PC-9 (cell line): ENCODE measurements at places on chromosomes 3 and 15.
A peak's percentile ranks its signal among the peaks of the same experiment; 100 is the strongest.

GRCh38 chr3:197331131-197331530 is 32.7 kb upstream of the DLG1 start:
- DNase-seq, result no peak

DNA sequence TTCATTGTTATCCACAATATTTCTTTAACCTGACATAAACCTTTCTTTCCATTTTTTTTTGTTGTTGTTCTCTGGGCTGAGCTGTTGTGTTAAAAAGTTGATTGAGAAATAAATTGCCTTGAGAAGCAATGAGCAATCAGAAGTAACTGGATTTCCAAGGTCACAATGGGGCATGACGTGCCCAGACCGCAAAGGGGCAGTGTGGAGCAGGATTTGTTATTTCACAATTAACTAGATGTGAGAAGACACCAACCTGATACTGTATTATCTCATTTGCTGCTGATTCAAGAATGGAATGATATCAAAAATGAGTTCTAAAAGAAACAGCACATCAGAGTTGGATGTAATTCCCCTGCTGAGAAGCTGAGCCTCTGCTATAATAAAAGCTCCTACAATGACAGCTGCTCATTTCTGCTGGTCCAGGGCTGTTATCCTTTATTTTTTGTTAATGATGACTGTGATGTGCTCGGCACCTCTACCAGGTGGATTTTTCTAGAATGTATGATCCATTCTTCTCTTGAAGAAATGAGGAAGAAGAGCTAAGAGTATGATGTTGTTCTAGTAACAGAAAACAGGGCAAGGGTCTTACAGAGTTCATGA is 28.1 kb downstream of the CPNE4 start:
- DNase-seq, result no peak

DNA sequence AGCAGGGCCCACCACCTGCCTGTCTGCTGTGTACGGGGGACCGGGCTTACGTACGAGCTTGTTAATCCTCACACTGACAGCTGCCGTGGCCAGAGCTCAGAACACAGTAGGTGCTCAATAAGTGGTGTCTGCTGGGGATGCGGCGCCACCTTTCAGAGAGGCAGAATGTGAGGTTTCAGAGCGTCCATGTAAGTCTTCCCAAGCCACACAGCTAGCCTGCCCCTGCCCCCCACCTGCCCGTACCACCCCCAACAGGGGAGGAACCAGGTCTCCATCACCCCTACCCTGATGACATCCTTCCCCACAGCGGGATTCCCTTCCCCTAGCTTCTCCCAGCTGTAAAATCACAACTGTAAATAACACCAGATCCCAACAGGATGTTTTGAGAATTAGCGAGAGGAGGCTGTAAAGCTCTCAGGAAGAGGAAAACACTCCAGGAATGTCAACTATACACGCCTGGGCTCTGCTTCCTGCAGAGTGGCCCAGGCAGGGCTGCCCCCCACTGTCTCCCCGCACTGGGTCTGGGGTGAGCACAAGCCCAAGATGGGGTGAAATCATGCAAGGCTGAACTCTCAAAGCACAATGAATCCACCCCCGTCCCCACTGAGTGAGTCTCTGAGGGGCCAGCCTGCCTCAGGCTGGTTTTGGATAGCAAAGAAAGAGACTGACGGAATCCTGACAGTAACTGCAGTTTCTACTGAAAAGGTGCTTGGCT is 250.1 kb upstream of the LYSMD4 start:
- DNase-seq, result no peak

GRCh38 chr15:87764461-87765240 is 491.9 kb downstream of the NTRK3 start:
- no peak for DNase-seq

GRCh38 chr3:124351430-124352148 is 359.7 kb upstream of the ROPN1 start:
- no peak for DNase-seq

- DNase-seq, result no peak
Observed at GRCh38 chr3:184766555-184767261, 45.3 kb upstream of the VPS8 start.

DNA sequence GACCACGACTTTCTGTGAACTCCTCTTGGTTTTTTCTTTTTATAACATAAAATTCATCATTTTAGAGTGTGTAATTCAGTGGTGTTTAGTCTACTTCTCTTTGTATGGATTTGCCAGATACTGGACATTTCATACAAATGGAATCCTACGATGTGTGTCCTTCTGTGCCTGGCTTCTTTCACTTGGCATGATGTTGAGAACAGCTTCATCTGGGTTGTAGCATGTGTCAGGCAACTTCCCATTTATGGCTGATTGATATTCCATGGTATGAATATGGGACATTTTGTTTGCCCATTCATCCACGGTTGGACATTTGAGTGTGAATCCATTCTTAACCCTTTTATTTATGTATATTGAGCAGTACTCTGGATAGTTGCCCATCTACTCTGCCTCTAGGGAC is 82.7 kb upstream of the KLF13 start:
- no peak for DNase-seq

DNA sequence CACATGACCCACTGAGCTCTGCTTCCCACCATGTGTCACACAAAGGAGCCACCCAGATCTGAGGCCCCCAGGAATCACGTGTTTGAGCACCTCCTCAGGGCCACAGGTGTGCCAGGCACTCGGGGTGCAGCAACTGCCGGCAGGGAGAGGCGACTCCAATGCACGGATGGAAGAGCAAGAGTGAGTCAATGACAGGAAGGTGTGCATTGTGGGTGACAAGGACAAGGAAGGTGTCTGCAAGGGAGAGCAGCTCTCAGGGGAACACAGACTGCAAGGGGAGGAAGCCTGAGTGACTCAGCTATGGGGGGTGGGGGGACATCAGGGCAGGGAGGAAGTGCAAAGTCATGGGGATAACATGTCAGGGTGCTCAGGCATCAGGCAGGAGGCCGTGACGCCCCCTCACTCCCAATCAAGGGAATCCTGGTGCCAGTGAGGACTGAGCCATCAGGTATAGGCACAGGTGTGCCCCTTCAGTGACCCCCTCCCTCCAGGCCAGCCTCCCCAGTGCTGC is 67.4 kb downstream of the NUP210 start:
- DNase-seq, result no peak

DNA sequence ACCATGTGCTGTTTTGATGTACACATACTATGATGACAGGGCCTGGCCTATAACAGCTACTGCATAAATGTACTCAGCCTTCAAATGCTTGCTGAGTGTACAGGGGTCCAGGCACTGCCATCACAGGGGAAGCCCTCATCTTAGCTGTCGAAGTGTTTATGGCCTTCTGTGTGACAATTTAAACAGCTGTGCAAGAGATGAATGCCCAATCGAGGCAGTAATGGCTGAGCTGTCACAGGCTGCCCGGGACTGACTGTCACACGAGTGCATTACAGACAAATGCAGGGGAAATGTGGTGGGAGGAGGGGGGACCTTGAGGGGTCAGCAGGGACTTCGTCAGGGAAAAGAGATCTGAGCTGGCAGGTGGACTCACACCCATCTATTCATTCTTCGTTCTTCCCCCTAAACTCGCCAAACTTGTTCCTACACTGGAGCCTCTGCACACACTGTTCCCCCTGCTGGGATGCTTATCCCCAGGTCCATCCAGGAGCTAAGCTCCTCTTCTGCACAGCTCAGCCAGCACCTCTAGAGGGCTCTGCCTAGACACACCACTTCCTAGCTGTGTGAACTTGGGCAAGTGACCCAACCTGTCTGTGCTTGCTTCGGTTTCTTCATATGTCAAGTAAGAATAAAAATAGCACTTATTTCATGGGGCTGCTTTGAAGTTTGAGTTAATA is 156.2 kb upstream of the IQSEC1 start:
- DNase-seq, result peak; percentile 81

DNA sequence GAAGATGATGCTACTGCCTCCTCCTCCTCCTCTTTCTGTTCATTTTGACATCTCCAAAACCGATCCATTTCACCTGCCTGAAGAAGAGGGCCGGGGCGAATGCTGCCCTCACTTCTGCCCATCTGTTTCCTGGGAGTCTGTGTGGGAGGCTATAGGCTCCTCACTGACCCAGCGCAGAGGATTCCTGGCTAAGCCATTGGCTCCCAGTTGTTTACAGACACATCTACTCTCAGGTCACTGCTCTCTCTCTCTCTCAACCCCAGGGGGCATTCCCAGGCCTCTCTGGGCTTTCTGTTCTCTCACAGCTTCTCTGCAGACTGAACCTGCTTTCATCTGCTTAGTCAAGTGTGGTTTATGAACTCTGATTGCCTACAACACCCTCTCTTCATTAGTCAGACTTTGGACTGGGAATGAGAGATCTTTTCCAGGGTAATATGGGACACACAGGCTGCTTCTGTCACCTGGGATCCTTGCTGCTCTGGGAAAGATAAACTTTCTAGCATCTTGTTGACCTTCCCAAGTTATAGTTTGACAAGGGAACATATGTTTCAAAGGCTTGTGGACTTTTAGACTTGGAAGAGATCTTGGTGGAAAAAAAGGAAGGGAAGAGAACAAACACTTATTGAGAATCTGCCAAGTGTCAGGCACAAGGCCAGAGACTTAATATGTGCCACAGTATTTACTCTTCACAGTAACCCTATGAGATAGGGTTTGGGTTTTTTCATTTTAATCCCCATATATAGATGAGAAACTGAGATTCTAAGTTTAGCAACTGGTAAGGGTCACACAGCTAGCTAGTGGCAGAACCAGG is 30.2 kb upstream of the USP3 start:
- peak; percentile 54 for DNase-seq

- peak; percentile 60 for DNase-seq
Observed at GRCh38 chr3:184186184-184186901, at the start of gene ABCF3. Gene ABCF3, plus strand, starts transcription at chr3:184186199. Its CDS starts 9 bp downstream, at chr3:184186208.

- no peak for DNase-seq
Observed at GRCh38 chr3:139532976-139533375, 6.6 kb downstream of the RBP1 start.

DNA sequence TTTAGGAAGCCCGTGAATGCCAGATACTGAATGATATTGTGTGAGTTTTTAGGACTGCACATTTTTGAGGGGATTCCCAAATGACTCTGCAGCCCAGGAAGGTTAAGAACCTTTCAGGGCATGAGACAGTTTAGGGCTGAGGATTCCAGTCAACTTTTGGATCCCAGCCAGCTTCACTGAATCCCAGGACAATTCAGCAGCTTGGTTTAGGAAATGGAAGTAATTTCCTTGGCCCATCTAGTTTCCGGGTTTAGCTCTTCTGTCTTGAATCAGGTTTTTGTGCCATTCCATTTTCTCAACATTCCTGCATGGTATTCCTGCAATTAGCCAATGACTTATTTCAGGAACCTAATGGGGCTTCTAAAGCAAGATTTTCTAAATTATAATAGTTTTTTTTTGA is 253.9 kb downstream of the LSAMP start:
- no peak for DNase-seq

GRCh38 chr3:125072301-125072700 is 16.5 kb upstream of the HEG1 start:
- DNase-seq, result no peak

DNA sequence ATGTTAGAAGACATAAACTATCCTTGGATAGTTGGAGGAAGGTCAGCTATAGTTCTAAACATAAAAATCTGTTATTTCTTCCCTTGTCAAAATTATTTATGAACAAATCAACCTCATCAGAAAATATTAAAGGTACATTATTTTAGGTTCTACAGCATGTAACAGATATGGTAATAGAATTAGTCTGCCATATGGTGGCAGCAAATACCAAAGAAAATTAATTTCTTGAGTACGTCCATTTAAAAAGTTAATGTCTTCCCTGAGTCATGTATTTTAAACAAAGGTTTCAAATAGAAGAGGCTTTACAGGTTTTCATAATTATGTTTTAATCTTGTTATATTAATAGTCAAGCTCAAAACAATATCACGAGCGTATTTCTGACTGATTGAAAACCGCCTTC is 17.9 kb upstream of the ANKRD28 start:
- no peak for DNase-seq

DNA sequence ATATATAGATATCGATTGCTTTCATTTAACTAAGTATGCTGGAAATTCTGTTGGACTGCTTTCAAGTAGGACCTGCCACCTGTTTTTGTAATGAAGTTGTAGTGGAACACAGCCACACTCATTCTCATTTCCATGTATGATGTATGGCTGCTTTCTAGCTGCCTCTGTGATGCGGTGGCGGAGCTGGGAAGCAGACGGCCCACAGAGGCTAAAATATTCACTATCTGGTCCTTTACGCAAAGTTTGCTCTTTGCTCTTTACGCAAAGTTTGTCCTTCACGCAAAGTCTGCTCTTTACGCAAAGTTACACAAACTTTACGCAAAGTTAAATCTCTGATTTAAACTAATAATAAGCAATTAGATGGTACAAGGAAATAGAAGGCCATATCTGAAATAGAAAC is 91.5 kb downstream of the DLG1 start:
- no peak for DNase-seq

- no peak for DNase-seq
Observed at GRCh38 chr3:150150633-150151032, 179.9 kb upstream of the PFN2 start.

DNA sequence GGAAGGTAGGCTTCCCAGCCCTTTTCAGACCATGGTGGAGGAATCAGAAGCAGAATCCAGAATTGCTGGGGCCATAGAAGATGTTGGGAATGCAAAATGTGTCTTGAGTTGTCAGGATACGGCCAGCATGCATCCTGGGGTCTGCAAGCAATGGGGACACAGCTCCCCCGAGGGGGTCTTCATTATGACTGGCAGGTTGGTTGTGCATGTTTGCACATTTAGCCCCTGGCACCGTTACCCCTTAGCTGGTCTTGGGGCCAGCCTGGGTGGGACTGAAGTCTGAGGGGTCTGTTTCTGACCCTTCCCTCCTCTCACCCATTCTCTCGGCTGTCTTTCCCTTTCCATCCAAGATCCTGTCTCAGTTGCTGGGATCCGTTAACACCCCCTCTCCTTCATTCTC is 50.7 kb downstream of the STARD5 start:
- DNase-seq, result no peak

- peak; percentile 45 for DNase-seq
Observed at GRCh38 chr3:157606011-157606851, 103.0 kb upstream of the VEPH1 start.

GRCh38 chr15:99719096-99719541 is 14.1 kb downstream of the LYSMD4 start:
- DNase-seq, result no peak

- DNase-seq, result no peak
Observed at GRCh38 chr15:68674975-68675374, 96.2 kb downstream of the CORO2B start.
